HuH-7 (cell line): ENCODE measurements at places on chromosomes 7 and 10.

DNA sequence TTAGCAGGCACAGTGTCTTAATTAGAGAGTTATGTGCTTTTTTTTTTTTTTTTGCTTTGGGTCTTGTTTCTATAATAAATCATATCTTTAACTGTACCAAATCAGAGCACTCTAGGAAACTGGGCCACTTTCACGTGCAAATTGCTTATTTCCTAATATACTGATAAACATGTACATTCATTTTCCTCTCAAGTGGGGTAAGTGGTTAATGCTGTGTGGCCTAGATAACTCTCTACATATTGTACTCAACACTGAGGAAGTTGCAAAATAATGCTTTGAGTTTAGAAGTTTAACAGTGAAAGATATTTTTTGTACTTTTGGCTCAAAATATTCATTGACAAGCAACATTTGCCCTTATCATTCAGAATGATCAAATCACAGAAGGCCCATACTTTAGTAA, 115.9 kb upstream of the IFRD1 start:
- no peak for DNase-seq

DNA sequence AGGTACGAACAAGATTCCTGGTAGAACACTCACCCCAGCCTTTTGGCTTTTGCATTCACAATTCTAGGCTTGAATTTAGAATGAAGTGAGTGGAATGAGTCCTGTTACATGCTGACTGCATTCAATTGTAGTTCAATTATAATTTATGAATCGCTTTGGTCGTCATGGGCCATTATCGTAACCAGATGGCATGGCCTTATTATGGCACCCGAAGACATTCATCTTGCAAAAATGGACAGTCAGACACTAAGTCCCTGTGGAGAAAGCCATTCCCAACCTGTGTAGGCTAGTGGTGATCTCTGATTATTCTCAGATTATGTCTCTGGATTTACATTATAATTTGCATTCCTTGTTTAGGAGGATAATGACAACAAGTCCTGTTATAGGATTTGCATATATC, 292.4 kb upstream of the NPSR1 start:
- DNase-seq: no peak

DNA sequence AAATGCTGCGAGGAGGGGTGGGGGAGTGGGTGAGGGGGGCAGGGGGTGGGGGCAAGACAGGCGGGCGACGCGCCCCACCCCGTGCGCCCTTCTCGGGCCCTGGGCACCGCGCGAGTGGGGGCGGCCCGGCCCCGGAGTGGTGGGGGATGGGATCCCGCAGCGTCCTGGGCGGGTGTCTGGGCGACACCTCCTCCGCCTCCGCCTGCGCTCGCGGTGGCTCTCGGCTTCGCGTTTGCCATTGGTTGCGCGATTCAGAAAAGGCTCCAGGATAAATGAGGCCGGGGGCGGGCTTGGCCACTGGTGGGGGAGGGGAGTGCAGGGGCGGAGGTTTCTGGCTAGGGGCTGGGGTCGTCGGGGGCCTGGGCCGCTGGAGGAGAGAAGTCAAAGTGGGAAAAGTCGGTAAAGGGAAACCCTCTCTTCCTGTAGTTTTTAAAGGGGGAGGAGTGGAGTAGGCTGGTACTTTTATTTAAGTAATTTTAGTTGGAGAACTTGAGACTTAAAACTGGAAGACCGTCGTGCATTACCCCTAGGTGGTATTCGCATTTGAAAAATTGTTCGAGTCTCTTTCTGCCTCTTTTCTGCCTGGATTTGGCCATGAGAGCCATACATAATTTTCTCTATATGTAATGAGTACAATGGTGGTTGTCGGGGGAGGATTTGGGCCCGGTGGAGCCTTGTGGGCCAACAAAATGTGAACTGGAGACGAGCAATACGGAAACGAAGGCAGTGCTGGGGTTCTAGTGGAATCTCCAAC, 992 bp upstream of the IGF2BP3 start:
- peak; percentile 91 for DNase-seq

GRCh38 chr10:70690589-70690988, 18.3 kb downstream of the ADAMTS14 start:
- DNase-seq: no peak

DNA sequence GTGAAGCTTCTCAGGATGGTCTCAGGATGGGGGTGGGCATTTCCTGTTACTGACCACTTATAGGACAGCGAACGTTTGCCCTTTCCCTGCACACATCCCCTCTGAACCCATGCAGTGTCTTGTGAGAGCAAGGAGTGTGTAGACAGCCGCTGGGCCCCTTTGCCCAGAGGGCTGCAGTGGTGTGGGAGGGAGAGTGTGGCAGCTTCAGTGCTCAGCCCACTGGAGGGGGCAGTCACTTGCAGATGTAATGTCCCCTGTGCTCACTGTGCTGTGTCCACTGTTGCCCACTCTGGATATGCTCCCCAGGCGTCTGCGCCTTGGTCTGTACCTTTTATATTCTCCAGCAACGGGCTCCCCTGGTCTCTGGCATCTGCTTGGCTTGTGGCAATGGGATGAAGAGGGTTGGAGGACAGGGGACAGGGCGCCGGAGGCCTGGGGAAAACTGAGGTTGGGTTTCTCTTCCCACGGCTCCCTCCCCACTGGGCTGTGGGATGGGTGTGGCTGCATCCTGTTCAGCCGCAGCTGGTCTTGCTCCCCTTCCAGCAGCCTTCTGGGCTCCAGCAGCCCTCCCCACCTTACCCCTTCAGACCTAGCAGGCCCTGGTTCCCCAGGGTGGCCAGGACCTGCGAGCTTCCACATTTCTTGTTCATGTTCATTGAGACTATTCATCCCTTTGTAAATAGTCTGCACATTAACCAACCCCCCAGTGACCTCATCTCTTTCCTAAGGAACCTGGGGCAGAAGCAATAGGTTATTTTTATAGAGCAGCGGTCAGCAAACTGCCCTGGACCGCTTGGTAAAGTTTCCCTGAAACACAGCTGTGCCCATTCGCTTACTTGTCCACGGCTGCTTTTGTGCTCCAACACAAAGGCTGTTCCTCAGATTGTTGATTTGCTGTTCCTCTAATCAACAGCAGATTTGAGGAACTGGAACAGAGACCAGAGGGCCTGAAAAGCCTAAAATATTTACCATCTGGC, 6.1 kb downstream of the ZNF789 start:
- DNase-seq: no peak

GRCh38 chr10:80588546-80588945, 50.8 kb downstream of the SH2D4B start:
- no peak for DNase-seq

- DNase-seq: no peak
Measured at GRCh38 chr7:106049139-106049752, 62.9 kb downstream of the SYPL1 start.

GRCh38 chr7:40489844-40490602, 355.2 kb downstream of the SUGCT start:
- no peak for DNase-seq

DNA sequence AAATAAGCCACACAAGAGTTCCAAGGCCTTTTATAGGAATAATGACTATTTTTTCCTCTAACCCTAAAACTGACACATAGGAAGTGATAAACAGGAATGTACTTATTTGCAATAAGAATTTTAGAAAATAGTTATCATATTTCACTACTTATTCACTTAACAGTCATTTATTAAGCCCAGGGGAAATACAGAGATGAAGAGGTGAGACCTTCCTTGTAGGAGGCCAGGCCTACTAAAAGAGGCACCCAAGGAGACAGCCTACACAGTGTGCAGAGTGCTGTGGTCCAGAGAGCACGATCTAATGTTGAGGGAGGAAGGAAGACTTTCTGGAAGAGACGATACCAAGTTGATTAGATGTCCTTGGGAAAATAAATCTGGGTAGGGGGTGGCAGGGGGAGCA, 45.0 kb upstream of the PPP1R3C start:
- no peak for DNase-seq

- DNase-seq: no peak
Measured at GRCh38 chr10:132997517-132998265, 55.3 kb upstream of the CFAP46 start.

DNA sequence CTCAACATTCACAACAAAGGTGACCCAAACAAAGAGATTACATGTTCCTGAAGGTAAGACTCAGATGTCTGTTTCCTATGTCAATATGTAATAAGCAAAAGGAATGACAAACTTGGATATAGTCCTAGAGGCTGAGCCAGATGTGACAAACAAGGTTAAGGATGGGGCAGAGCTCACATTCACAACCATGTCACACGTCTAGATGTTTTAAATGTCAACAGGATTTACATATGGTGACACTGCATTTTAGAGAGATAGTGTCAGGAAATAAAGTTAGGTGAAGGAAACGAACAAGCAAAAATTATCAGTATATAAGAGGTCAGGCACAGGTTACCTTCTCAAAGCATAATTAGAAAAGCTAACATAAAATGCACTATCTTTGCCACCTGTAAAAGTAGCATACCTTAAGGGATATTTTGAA, 8.4 kb downstream of the RELN start:
- no peak for DNase-seq

DNA sequence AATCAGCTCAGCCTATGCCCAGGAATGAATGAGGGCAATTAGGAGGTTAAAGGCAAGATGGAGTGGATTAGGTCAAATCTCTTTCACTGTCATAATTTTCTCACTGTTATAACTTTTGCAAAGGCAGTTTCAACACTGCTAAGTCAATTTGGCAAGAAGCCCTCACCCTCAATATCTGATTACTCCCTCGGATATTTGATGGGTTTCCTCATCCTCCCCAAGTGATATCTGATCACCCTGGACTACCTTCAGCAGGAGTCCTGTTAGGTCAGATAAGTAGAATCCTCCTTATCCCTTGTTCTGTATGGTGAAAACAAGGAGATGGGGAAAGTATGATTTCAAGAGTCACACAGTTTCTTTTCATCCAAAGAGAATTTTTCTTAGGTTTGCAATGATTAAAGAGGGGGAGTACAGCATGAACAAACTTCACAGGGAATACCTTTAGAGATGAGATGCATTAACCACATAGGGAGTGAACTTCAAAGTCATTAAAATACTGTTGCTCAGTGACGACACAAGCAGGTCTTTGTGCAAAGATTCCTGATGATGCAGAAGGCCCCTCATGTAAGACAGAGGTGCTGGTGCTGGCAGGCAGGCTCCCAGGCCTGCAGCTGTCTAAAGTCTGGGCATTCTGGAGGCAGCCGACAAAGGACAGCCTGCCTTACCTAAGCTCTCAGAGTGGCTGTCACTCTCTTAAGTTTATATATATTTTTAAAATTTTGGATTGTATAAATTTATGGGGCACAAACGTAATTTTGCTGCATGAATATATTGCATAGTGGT, 75.4 kb upstream of the POM121L12 start:
- DNase-seq: no peak

- peak; percentile 44 for DNase-seq
Measured at GRCh38 chr10:90787393-90788198, 70.2 kb downstream of the HTR7 start.

DNA sequence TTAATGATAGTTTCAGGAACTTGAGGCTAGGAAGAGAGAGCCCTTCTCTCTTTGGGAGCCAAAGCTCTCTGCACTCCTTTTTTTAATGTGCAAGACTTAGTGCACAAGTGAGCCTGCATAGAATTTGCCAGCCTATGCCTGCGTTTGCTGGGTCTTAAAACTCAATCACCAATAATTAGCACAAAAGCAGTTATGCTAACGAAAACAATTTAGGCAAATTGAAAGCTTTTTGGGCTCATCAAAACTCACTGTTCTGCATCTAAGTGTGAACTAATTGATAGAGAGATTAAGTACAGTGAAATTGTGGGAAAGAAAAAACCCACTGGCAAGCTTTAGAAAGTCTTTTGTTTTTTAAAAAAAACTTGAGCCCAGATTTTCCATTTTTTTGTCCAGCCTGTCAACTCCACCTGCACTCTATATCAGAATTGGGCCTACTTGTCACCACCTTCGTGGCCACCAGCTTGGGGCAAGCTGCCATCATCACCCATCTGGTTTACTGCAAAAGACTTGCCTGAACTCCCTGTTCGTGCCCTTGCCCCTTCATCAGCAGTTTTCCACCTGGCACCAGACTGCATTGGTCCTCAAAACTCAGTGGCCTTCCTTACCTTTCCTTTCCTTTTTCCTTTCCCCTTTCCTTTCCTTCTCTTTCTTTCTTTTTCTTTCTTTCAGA, 37.8 kb downstream of the CRHR2 start:
- no peak for DNase-seq

DNA sequence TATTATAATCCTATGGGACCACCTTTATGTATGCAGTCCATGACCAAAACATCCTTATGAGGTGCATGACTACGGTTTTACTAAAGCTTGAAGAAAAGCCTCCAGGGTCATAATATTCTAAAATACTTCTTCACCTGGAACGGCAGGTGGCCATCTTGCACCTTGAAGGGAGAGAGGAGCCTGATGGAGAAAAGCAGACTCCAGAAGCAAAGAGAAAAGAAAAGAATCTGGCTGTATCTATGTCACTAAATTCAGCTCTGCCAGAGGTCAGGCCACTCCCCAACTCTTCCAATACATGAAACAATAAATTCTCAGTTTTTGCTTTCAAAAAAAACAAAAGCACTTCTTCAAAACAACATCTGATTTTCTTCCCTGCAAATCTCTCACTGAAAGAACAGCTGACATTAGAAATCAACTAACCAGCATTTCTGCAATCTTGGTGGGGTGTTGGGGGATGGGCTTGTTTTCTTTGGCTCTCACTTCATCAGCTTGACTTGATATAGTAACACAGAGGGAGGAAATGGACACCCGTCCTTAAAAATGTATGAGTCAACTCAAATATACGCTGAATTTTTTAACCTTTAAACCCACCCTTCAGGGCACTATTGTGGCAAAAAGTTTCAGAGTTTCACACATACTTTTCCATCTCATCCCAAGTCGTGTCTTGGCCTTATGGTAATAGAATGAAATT, 21.7 kb downstream of the HIBADH start:
- DNase-seq: no peak

GRCh38 chr7:36710186-36710791, 14.0 kb downstream of the AOAH start:
- DNase-seq: no peak

DNA sequence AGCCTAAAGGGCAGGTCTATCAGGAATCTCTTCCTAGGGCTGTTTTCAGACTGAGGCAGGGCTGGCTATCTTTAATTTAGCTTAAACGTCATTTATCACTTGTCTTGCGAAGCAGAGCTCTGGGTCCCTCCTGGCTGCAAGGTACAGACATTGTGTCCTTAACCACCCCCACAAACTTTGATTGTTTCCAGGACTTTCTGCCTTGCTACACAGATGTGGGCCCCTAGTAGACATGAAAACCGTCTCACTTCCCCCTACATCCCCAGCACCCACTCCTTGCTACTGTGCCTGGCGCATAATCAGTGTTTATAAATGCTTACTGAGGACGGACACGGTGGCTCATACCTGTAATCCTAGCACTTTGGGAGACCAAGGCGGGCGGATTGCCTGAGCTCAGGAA, 54.5 kb downstream of the PIP4K2A start:
- no peak for DNase-seq

DNA sequence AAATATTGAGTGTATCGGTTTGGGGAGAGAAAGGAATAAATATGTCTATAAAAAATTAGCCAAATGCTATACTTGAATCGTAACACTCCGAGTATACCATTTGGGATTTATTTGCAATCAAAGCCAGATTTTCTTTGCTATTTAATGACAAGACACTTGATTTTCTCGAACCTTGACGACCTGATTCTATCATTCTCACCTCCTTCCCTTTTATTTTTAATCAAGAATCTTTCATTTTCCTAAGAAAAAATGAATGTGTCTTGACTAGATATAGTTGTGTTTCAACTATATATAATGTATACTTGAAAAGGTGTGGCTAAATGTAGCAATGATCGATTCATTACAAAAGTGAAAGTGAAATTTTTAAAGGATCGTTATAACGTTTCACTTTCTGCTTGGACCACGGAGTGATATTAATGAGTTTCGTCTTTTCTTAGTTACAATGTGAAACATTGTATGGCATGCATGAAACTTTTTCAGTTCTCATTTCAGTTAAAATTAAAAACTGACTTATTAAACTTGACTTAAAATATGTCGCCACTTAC, 562 bp downstream of the NUB1 start:
- DNase-seq: no peak
